ENCODE measurements at places on chromosomes 13 and 19.

GRCh38 chr19:38155453-38155852 is 68.6 kb downstream of the DPF1 start:
- no peak for DNase-seq

- DNase-seq = peak; percentile 24
Observed at GRCh38 chr19:29708554-29709439, 6.3 kb downstream of the C19orf12 start.

DNA sequence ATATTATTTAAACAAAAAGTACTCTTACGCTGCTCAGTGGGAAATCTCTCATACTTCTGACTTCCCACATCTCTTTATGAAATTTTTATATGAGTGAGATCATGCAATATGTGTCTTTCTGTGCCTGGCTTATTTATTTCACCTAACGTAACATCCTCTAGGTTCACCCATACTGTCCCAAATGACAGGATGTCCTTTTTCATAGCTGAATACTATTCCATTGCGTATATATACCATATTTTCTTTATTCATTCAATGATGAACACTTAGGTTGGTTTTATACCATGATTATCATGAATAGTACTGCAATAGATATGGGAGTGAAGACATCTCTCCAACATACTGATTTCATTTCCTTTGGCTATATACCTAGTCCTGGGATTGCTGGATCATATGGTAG is 57.8 kb upstream of the TPP2 start:
- no peak for DNase-seq

- DNase-seq = no peak
Observed at GRCh38 chr19:40921005-40921897, 39.2 kb upstream of the CYP2A7 start.

DNA sequence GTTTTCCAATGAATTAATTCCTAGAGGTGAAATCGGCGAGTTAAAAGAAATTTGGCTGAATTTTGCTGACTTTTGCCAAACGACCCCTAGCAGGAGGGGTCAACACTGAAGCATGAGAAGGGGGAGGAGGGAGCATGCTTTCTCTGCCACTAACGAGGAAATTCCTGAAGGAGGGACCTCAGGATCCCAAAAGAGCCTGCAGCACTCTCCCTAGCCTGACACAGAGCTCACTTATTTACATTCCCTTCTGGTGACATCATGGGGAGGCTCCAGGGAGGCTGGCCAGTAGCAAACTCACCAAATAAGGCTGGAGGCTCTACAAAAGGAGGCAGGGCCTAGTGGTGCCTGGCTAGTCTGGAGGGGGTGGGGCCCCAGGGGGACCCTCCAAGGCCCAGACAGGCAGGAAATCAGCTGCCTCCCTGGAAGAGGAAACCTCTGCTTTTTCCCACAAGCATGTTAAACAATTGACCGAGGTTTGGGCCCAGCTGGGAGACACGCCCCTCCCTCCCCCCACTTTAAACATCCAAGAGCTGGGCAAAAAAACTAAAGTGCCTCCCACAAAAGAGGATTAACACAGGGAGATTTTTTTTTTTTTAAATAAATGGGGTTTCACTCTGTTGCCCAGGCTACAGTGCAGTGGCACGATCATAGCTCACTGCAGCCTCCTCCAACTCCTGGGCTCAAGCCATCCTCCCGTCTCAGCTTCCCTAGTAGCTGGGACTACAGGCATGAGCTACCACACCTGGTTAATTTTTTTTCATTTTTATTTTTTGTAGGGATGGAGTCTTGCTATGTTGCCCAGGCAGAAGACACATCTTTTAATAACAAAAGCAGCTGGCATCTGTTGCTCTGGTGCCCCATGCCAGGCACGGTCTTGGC is 2.1 kb downstream of the DAPK3 start:
- peak; percentile 83 for DNase-seq

- no peak for DNase-seq
Observed at GRCh38 chr13:92433386-92433785, 793.2 kb upstream of the GPC6 start.

GRCh38 chr19:35090506-35091214 is 25.0 kb upstream of the FXYD3 start:
- DNase-seq = no peak

GRCh38 chr13:71829547-71829946 is 37.5 kb downstream of the DACH1 start:
- no peak for DNase-seq

DNA sequence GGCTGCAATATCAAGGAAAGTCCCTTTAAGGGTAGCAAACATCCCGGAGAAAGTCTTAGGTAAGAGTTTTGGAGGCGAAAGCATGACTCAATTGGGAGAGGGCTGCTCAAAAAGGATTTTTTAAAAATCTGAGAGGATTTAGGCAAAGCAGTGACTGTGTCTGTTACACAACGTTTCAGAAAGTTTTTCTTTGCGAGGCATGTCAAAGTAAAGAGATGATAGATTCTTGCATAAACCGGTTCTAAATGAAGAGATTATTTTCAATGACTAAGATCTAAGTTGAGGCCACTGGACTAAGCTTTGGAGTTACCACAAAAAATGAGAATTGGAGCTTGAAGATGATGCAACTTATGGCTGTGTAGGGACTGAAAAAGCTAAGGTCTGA is 43.7 kb upstream of the ENOX1 start:
- DNase-seq = no peak

- no peak for DNase-seq
Observed at GRCh38 chr13:43749503-43749902, 37.3 kb downstream of the ENOX1 start.

DNA sequence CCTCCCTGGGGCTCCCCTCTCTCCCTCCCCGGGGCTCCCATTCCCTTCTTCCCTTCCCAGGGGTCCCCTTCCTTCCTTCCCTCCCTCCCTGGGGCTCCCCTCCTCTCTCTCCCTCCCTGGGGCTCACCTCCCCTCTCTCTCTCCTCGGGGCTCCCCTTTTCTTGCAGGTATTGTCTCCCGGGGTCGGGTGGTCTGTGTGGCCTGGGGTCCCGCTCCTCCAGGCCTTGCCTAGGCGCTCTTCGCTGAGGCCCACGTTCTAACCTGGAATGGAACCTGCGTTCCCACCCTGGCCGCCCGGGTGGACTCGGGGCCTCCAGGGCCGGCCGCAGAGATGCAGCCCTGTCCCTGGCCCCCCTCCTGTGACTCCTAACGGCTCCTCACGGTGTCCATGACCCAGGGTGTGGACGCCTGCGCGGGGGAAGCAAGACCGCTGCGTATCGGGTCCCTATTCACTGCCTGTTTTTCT is 940 bp upstream of the DCUN1D2 start:
- DNase-seq = no peak

GRCh38 chr19:49071860-49072547 is 495 bp downstream of the KCNA7 start:
- DNase-seq = no peak

DNA sequence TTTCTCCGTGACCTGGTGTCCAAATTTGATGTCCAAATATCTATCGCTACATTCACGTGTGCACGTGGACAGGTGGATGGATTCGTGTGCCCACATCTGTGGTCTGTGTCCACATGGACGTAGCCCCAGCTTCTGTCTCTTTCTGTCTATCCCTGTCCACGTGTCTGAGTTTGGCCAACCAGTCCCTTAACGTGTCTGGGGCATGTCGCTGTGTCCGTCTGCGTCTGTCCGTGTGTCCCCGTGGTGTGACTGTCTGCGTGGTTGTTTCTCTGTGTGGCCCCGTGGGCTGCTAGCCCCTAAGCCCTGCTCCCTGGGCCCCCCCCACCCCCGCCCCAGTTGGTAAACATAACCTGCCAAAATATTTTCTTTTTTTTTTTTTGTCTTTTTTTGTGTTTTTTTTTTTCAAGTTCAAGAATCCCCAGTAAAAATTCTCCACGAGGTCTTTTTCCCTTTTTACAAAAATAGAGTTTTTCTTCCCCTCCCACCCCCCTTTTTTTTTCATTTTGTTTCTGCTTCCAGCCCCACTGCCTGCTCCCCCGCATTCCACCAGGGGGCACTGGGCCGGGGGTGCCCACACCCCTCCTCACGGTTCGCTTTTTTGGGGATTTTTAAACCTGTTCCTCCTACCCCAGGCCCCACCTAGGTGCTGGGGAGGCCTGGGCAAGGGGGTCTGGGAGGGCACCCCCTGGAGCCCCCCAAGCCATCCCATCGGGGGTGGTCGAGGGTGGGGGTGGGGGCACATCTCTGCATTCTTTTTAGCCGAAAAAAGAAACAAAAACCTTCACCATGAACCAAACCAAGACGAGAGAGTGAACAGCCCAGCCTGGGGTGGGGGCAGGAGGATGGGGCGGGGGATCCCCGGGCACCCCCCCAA is 18.3 kb downstream of the PRKCSH start:
- no peak for DNase-seq

GRCh38 chr13:62246581-62246980 is 830.9 kb upstream of the PCDH20 start:
- DNase-seq = no peak

GRCh38 chr13:48679941-48680680 is 26.4 kb downstream of the CYSLTR2 start:
- DNase-seq = no peak
